MG63 (cell line): ENCODE measurements at places on chromosomes 3 and 15.
A peak's percentile ranks its signal among the peaks of the same experiment; 100 is the strongest.

DNA sequence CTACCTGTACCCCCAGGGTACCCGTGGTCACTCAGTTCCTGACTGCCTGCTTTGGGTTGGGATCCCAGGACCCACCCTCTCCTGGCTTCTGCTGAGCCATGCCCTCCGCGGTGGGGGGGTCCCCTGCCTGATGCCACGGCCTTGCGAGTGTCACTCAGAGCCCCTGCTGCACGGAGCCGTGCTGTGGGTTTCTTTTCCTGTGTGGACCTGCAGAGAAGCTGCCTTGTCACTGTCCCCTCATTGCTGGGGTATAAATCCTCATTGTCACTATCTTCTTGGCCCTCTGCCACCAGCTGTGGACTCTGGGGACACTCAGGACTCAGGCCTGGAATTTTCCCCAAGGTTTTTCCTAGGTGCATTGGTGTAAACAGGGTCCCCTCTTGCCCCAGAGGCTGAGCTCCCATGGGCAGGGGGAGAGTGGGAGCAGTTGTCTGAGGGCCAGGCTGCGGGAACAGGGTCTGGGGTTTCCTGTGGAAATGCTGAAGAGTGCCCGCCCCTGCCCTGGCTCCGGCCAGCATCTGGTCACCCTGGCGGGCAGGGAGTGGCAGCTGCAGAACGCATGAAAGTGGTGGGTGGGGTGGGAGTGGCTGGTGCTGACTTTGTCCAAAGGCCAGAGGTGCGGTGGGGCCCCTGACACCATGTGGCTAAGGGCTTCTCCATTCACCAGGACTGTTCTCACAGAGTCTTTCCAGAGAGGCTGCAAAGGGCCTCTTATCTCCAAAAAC, 191.7 kb downstream of the GOLGA6L6 start:
- no peak for DNase-seq

DNA sequence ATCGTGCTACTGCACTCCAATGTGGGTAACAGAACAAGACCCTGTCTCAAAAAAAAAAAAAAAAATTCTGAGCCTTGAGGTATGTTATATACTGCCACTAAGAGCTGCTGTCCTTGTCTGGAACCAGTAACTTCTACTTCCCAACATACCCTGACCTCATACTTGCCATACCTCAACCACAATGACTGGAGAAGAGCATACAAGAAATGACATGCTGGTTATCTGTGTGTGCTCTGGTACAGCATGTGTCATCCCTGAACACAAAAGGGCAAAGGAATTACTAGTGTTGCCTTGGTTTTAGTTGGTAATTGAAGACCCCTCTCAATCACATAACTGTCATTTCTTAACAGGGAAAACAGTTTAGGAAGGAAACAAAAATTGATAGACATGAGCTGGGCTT, 54.5 kb downstream of the MRPS25 start:
- no peak for DNase-seq

GRCh38 chr15:49560045-49560444, 60.6 kb downstream of the FAM227B start:
- no peak for DNase-seq

GRCh38 chr3:53144446-53144845, 14.2 kb upstream of the RFT1 start:
- no peak for DNase-seq

DNA sequence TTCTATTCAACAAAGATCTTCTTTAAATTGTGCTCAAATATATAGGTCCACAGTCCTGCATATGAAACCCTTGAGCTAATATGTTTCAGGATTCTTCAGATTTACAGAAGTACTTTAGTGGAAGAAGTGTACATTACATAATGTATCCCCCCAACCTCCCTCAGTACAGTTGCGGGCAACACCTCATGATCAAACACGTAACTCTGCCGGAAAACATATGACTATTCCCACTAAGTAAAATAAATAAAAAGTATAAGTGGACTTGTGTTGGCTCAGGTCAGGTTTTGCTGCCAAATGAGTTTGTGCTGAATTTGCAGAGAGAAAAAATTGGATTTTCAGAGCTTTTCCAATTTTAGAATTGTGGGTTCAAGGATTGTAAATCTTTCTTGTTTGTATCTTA, 267.6 kb upstream of the MDFIC2 start:
- DNase-seq, result no peak

GRCh38 chr3:34863485-34863884, 775.8 kb upstream of the ARPP21 start:
- no peak for DNase-seq

DNA sequence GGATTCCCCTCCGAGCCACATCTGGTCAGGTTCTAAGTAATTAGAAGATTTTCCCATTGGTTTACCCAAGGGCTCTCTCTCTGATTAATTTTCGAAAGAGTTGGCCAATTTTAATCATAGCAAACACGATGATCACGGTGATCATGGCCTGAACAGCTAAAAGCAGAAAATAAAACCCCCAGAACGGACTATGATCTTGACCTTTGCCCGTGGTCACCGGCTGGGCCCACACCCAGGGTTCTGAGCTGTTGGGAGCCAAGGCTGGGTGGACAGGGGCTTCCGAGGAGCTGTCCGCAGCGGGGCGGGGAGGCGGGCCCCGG, 2.6 kb downstream of the GP5 start:
- DNase-seq, result no peak

GRCh38 chr3:188720636-188721035, 451.1 kb upstream of the TPRG1 start:
- DNase-seq, result peak; percentile 18

- DNase-seq, result peak; percentile 88
These were observed at the start of gene SUCLG2 for GRCh38 chr3:67654099-67654843. Gene SUCLG2, minus strand, starts transcription at chr3:67654612. Its CDS starts 26 bp downstream, at chr3:67654586.

- DNase-seq, result peak; percentile 82
These were observed 237.6 kb downstream of the ITPR1 start for GRCh38 chr3:4730719-4731118.

DNA sequence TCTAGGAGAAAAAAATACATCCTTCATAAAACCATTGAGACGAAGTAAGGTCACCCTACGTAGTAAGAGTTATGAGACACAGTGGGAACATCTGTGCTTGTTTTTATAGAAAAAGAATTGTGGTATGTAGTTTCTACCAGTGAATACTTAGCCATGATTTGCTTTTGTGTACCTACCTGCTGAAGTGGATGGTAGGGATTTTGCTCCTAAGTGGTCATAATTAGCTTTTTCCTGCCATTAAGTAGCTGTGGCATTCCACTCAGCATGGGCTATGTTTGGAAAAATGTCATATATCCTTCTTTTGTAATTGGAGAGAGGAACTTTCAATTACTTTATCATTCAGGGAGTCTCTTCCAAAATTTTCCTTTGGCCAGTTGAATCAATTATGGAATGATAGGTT, 63.7 kb downstream of the CHD2 start:
- no peak for DNase-seq

DNA sequence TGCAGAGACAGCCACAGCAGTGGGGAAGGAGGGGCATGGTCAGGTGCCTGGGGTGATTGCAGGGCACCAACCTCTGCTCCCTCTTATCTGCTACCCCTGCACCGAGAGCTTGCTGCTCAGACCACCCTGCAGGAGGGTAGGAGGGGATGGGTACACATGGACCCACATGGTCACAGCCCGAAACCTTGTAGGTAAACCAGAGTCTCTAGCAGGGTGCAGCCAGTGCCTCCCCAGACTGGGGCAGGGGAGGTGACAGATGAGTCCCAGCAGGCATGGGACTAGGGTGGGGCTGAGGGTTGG, 49.2 kb downstream of the FAH start:
- DNase-seq, result no peak

DNA sequence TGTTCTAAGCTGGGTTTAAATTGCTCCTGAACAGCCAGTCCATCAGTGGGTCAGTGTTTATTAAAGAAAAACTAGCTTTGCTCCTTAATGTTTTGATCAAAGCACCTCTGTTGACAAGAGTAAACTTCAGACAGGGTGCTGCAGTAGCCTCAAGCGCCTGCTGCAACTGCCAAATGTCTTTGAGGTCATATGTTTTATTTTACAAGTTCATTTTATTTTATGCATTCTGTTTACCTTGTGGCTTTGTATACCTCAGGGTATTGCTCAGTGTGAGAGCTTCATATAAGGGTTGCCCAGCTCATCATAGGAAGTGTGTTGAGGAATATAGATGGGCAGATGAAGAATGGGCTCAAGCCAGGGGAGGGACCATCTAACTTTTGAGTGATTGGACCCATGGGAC, 8.5 kb downstream of the MYZAP start:
- DNase-seq, result no peak

DNA sequence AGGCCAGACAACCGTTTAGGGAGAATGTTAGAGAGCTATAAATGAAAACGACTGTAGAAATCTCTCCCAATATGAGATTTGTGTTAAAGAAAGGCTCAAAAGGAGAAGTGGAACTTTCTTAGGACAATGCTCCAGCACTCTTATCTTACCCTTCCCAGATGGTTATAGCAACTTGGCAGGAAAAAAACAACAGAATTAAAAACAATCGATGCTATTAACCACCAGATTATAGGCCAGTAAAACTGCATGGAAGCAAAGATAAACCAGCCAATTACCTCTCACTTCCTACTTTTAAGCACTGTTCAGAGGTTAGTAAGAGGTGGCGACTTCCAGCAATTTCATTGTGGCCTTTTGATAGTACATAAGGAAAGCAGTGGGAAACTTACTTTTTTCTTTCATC, 72.9 kb downstream of the TMCC1 start:
- no peak for DNase-seq

- DNase-seq, result no peak
These were observed 12.9 kb upstream of the ALPK3 start for GRCh38 chr15:84804005-84804900.

- no peak for DNase-seq
These were observed 19.3 kb downstream of the SPRED1 start for GRCh38 chr15:38271895-38272294.

DNA sequence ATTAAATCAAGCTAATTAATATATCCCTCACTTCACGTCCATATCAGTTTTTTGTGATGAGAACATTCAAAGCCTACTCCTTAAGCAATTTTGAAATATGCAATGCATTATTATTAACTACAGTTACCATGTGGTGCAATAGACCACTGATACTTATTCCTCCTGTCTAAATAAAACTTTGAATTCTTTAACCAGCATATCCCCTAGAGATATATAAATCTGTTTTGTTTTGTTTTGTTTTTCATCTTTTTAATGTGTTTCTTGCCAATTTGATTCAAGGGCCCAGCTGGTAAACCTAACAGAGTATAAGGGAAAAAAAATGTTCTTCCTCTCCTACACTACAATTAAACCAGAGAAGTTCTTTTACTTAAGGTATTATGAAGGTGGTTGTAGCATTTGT, 524.2 kb downstream of the NAALADL2 start:
- DNase-seq, result no peak

DNA sequence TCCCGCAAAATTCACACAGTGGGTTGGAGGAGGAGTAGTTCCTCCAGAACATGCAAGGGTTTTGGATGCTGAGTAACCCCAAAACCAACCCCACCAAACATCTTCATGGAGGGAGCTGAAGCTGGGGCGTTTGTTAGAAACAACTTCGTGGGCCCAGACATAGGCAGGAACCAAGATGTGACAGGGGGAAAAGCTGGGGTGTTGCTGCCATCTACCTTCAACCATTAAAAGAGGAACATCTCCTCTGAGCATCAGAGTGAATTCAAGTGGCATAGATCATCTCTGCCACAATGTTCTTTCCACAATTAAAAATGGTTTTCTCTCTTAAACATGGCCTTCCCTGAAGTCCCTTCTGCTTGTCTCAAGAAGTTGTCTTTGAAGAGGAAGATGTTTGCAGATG, 20.5 kb downstream of the SIDT1 start:
- no peak for DNase-seq

- peak; percentile 11 for DNase-seq
These were observed 124.8 kb upstream of the GOLIM4 start for GRCh38 chr3:168220556-168220955.

- no peak for DNase-seq
These were observed 42.4 kb downstream of the OIP5 start for GRCh38 chr15:41289953-41290352.

- DNase-seq, result no peak
These were observed 139.4 kb downstream of the LRRC28 start for GRCh38 chr15:99390667-99391066.

DNA sequence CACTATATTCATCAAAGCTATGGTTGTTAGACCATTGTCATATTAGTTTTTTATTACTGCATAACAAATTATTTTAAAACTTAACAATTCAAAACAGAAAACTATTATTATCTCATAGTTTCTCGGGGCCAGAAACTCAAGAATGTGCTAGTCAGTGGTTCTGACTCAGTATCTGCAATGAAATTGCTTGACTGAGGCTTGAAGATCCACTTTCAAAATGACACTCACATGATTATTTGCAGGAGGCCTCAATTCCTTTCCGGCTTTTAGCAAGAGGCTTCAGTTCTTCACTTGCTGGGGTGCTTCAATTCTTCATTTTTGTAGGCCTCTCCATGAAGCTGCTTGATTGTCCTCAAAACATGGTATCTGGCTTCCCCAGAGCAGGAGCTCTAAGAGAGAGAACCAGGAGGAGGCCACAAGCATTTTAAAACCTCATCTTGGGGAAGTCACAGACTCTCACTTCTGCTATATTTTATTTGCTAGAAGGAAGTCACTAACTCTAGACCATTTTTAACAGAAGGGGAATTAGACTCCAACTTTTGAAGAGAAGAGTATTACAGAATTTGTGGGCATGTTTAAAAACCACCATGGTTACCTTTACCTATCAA, 383.7 kb downstream of the MFSD1 start:
- DNase-seq, result no peak

DNA sequence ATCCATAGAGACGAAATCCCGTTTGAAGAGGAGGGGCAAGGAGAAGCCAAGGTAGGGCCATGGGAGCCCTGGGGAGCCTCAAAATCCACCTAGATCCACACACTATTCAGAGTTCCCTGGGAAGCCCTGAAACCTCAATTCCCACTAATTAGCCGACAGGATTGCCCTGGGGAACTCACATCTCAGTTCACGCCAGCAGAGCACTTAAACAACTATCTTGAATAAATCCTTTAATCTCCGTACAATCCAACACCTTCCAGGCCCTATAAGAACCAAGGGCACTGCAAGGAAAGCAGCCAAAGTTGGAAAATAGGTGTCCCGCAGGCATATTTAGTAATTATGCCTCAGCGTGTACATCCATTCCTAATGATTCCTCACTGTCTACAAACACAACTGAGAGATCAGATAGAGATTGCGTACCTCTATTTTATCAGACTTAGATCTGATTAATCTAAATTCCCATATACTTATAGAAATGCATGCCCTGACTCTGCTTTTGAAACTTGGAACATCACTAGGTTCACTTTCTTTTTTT, 25.6 kb upstream of the EIF4A2 start:
- DNase-seq, result no peak

GRCh38 chr3:71723452-71724170, 1.6 kb downstream of the EIF4E3 start:
- no peak for DNase-seq

- no peak for DNase-seq
These were observed 9.4 kb upstream of the EID1 start for GRCh38 chr15:48868536-48868935.

- DNase-seq, result no peak
These were observed 365.0 kb downstream of the ROBO2 start for GRCh38 chr3:77404871-77405270.

DNA sequence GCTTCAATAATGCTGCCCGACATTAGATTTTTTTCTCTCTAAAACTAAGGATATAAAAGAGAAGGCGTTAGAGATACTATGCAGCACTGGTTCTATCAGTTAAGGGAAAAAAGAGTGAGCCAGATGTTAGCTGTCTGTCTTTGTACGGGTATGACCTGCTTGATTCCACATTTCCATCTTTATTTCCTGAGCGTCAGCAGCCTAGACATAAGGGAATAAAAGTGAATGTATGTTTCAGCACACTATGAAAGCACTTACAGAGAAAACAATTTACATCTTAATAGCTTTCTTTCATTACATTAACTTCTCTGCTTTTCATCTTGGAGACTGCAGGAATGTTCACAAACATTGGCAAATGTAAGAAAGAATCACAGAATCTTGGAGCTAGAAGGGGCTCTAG, 319.3 kb downstream of the CTNNB1 start:
- DNase-seq, result no peak
